NCI-H2081 treated with DMSO at 0.1 percent for 48 hours (cell line): ENCODE measurements at places on chromosomes 3 and 15.

DNA sequence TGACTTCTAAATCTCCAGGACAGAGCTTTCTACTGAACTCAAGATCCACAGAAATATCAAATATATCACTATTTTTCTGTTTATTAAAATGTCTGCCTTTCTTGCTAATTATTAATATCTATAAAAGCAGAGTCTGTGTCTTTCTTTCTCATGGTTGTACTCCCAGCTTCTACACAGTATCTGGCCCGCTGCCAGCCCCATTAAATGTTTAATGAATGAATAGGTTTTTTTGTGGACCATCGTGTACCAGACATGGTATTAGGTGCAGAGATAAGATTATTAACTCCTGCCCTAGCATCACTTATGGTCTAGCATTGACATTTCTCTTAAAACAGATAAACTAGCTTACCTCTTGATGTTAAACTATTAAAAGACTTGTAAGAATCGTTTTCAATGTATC, 111.4 kb upstream of the RBMS3 start:
- DNase-seq, result no peak

DNA sequence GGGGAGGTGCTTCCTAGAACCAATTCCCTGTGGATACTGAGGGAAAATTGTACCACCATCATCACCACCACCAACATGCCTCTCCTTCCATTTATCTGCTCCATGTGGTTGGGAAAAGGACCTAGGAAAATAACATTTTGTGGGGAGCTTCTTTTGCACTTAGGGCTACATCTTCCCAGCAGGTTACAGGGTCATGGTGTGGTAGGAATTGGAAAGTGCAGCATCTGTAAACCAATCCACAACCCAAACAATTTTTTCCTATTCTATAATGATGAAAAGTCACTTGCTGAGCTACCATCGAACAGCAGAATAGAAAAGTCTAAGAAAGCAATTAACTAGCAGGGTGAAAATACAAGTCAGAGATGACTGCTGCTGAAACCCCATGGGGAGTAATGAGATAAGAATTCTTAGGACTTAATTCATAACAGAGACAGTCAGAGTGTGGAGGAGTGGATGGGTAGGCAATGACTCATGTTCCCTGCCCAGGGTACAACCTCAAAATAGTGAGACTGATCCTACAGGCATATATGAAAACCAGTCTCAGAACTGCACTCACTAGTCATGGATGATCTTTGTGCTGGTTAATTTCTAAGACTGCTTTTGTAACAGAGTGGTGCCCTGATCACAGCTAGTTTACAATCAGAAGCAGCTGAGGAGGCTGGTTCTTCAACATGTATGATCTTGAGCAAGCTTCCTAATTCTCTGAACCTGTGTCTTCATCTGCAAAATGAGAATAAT, 38.1 kb upstream of the LEKR1 start:
- DNase-seq, result no peak

GRCh38 chr3:130700541-130700940, 46.1 kb downstream of the PIK3R4 start:
- no peak for DNase-seq

DNA sequence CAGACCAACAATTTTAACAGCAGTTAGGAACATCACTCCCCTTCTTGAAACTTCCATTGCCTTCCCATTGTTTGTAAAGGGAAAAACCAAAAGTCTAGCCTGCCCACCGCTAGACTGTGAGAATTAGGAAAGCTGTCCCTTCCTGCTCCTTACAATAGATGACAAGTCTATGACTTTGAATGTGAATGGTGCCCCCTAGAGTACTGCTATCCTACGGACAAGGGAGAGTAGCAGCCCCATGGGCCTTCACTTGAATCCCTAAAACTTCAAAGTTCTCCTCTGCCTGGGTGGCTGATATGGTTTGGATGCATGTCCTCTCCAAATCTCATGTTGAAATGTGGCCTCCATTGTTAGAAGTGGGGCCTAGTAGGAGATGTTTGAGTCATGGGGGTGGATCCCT, 41.0 kb upstream of the FSIP1 start:
- DNase-seq, result no peak

- no peak for DNase-seq
Measured at GRCh38 chr3:156670077-156670476, 4.3 kb upstream of the TIPARP start.

GRCh38 chr3:194447161-194447560, 39.6 kb downstream of the ATP13A3 start:
- DNase-seq, result peak; percentile 33

- peak; percentile 13 for DNase-seq
Measured at GRCh38 chr3:176872771-176873209, 324.5 kb downstream of the TBL1XR1 start.

DNA sequence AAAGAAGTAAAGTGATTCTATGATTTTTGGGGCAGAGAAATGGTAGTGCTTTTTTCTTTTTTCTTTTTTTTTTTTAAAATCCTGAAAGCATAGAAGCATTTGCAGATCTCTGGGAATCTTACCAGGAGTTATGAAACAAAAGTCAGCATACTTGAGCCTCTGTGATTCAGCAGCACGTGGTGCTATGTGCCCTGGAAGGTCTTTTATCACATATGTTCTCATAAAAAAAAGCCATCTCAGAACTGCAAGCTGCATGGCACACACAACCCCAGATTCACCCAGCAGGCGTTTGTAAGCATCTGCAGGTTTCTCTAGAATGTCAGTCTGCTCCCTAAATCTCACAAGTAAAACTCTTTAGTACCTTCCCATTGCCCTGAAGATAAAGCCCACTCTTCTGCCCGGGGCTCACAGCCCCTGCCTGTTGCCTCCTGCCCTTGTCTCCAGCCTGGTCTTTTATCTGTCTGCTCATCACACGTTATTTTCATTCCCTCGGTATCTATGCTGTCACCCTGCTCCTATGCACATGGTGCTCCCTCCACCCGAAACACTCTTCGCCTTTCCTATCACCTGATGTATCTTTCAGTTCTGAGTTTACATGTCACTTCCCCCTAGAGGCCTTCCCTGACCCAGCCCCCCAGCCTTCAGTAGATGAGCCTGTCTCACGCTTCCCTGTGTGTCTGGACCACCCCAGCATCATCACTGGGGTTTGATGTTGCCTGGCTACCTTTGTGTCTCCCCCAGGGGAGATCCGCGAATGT, 72.4 kb downstream of the CHDH start:
- DNase-seq, result no peak

DNA sequence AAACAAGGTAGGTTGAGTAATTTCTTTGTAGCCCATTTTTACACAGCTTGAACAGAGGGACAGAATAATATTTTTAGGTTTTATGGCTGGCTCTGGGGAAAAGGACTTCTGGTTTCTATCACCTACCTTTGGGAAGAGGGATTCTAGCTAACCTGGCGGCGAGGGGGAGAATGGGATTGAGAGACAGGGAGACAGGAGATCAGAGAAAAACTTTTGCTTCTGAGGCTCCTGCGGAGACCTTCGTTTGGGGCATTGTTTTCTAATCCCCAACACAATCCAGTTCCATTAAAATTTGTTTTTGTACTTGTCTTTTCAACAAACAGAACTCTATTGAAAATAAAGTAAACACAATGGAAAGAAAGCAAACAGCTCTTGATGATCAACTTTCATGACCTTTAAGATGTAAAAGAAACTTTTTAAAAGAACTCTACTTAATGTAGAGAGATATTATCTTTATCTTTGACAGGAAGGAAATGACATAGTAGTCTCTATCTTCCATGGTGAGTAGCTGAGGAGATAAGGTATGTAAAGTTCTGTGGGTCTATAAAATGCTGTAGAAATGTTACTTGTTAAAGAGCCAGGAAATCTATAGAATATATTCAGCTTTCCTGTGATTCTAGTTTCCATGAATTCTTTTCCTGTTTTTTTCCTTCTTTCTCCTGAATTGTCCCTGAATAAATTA, 37.0 kb upstream of the P2RY1 start:
- no peak for DNase-seq

DNA sequence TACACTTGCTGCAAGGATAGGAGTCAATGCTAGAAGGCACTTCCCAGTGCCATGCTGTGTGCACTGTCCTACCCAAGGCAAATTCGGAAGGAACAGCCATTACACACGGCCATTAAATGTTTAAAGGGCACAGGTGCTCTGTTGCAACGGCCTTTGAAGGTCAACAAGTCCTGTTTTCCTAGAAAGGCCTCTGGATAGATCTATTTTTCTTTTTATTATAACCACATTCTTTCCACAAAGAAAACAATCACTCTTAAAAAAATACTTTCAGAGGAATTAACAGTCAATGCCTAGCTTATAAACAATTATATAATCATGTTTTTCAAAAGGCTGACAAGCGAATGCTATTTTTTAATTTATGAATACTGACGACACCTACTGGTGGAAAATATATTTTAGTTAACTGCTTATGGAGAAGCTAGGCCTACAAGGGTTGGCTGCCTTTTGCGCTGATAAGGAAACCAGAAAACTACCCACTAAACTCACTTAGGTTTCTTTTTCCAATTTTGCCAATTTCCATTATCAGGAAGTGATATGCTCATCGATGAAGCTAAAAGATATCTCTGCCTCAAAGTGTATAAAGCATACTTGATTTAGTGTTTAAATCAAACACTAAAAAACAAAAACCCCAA, 2.4 kb downstream of the ARHGEF3 start:
- peak; percentile 38 for DNase-seq

- DNase-seq, result no peak
Measured at GRCh38 chr3:158508481-158508880, 62.5 kb upstream of the MLF1 start.

GRCh38 chr3:61248496-61248895, 2.8 kb downstream of the FHIT start:
- DNase-seq, result no peak
